Activated gamma-delta T cell treated with Interleukin-2 at 50 U/mL for 16 hours (primary cell): ENCODE measurements at places on chromosomes 16 and 17.

- DNase-seq: no peak
These were observed 278.9 kb downstream of the SEC14L1 start for GRCh38 chr17:77419547-77420094.

- DNase-seq: no peak
These were observed 110.6 kb downstream of the ZFHX3 start for GRCh38 chr16:72937360-72937759.

- peak; percentile 33 for DNase-seq
These were observed 20.4 kb upstream of the PHB1 start for GRCh38 chr17:49434821-49435670.

DNA sequence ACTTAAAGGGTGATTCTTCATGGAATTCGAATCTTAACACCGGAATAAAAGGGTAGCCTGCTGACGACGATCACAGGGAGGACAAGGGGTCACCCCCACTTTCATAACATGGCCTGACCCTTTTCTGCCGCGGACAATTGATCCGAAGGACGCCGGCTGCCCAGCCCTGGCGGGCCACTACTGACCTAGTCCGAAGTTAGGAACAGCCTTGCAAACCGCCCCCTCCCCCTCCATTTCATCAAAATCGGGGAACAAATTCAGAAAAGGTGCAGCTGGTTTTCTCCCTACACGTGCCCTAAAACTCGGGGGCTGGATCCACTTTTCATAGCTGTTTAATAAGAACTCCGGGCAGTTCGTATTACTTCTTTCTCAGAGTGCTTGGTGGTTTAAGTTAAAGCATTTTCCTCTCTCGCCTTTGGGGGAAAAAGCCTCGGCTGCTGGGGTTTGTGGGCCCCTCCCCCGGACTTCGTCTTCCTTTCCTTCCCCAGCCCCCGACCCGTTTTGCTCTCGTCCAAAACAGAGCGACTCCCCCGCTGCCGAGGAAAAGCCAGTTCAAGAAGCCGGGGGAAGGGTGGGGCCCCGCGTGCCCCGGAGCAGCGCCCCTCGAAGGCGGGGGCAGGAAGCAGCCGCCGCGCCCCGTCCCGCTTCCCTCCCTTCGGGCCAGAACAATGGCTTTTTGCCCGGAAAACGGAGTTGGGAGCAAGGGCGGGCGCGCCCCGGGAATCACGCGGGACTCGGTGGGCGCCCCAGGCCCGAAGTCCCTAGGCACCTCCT is 641 bp upstream of the CBX2 start:
- no peak for DNase-seq

- no peak for DNase-seq
These were observed 82.6 kb downstream of the CACNG1 start for GRCh38 chr17:67126983-67127382.

DNA sequence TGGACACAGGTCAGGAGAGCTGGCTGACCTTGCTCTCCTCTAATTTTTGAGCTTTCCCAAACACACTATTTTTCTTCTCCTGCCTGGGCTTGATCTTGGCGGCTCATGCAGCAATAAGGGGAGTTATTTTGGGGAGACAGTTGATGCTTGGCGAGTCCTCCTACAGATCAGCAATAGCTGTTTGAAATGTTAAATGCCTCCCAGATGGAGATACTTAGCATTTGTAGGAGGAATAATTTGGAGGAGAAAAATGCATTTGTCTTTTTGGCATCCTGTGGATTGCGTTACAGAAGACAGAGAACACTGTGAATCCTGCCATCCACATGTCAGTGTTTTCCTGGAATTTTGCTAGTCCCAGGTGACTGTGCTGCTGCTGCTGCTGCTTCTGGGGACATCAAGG is 328.0 kb upstream of the XYLT1 start:
- no peak for DNase-seq

DNA sequence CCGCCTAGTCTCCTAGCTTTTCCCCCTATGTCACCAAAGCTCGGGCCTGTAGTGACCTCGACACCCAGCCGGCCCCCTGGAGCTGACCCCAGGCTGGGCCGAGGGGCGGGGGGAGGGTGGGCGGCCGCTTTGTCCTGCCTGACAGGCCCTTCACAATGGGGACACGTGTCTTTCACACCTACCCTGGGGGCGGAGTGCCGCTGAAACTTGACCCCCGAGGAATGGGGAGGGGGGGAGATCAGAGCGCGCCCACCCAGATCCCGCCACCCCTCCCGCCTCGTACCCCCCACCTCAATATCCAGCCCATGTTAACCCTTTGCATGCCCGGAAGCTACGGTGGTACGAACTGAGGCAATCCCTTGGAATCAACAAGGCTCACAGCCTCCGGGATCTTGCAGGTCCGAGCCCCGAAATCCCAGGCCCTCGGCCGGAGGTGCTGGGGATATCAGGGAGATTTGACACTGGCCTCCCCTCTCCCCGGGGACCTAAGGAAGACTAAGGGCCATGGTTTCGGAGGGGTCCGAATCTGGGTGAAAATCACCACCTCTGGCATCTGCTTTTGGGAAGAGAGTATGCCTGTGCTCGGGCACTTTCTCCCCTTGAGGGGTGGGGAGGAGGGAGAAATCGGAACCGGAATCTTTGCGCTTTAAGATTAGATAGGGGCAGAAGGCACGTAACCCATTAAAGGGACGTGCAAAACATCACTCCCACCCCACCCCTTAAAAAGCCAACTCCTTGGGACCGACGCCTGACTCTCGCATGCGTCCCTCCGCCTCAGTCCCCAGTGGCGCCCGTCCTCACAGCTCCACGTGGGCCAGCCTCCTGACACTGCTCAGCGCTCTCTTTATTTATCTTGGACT is 2.6 kb downstream of the NOG start:
- no peak for DNase-seq

GRCh38 chr17:35293151-35293847 is 50.4 kb downstream of the SLFN5 start:
- DNase-seq: no peak

DNA sequence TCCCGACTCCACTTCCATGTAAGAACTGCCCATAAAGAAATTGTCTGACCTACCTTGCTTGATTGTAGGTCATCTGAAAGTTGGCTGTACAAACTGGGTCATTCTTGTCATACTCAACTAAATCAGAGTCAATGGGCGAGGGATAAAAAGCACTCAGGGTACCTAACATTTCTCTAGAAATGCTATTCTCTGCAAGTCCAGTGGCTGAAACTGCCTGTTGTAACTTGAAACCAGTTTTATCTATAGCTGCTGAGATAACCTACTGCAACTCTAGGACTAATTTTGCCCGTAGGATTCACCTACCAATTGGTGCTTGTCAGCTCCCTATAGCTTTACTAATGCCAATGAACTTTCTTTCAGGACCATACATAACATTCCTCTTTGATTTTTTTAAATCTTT is 100.1 kb upstream of the GRIN2A start:
- no peak for DNase-seq

- DNase-seq: no peak
These were observed 449.2 kb downstream of the CDH13 start for GRCh38 chr16:83075956-83076355.

DNA sequence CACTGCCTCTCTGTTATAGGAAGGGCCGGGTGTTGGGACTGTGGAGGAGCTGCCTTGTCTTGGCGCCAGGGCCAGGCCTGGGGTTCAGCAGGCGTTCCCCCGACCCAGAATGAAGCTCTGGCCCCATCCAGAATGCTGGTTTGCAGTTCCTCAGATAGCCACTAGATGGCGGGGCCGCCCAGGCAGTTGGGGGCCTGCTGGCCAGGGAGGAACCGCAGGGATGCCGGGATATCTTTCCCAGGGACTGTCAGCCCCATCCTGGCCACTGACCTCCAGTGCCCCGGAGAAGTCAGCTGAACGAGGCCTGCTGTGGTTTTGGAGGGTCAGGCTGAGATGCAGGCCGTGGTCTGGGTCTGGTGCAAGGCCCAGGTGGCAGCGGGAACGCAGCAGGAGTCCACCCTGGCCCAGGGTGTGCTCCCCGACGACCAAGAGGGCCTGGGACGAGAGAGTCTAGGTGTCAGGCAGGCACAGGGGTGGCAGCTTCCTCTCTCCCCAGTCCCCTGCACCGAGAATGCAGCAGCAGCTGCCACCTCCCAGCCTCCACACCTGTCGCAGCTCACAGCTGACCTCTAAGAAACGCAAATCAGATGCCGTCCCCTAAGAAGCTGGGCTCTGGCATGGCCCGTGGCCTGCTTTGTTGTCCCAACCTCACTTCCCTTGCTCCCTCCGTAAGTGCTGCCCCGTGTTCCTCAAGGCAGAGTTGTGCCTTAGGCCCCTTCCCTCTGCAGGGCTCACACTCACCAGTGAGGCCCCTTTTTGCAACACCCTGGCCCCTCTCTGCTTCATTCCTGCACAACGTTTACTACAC is 51.2 kb downstream of the RMI2 start:
- peak; percentile 65 for DNase-seq

GRCh38 chr16:70634861-70635260 is 11.5 kb upstream of the IL34 start:
- DNase-seq: no peak

GRCh38 chr17:61015966-61016365 is 338.3 kb downstream of the BCAS3 start:
- no peak for DNase-seq

DNA sequence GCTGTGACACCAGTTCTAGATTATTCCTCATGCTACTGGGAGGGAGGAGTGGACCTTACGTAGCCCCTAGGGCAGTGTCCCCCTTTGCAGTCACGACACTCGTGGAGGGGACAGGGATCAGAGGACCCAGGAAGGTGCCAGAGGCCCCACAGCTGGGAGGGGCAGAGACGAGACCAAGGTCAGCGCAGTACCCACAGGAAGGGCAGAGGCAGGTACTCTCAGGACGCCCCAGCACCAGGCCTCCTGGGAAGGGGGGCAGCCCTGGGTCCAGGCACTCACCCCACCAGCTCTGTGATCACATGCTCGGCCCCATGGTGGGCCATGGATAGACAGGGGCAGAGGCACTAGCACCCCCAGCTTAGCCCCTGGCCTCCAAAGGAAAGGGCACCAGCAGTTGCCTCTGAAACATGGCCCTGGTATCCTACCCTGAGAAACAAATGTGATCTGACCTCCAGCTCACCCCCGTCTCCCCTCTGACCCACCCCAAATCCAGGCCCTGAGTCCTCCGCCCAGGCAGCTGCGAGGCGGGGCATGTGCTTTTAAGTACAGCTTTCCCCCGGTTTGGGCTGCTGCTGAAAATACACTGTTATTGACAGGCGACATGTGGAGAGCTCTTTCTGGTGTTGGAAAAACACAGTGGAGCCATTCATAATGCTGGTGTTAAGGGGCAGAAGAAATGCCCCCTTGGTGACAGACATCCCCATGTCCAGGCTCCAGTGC is 361.9 kb downstream of the C16orf95 start:
- no peak for DNase-seq

DNA sequence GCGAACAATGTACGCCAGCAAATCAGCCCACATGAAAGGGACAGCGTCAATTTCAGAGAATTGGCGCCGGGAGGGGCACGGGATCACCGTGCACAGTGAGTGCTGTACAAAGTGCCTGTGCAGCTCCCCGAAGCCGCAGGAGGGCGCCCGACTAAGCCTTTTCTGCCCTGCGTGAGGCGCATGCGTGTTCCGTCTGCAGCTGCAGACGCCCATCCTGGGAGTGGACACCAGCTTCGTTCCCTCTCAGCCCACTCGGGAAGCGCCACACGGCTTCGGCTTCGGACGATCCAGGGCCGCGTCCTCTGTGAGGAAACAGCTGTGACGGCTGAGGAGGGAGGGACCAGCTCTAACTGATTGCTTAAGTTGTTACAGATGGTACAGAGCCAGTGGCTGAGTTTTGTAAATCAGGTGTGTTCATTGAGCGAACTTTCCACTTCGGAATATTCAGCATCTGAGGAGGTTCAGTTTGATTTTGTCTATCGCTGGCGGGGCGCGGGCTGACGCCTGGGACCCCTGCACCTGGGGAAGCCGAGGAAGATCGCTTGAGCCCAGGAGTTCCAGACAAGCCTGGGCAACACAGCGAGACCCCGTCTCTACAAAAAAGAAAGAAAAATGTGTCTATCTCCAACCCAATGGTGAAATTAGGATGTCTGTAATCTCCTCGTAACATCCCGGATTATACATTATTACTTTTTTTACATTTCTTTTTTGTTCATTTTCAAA is 15.4 kb upstream of the ZNF287 start:
- DNase-seq: peak; percentile 91

DNA sequence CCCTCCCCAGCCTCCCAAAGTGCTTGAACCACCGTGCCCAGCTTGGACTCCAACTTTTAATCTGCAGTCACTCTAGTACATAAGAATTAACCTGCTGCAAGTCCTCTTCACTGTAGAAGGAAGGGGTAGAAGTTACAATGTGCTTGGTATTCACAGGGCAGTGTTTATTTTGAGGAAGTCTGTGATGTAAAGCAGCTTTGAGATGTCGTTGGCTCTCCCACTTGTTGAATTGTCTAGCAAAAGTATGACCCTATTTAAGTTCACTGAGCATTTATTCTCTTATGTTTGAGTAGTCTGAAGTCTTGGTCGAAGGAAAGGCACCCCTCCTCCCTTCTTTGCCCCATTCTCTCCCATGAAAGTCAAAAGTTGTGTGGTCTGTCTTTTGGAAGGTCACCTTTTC is 28.2 kb downstream of the SF3B3 start:
- DNase-seq: no peak

- DNase-seq: no peak
These were observed 46.3 kb downstream of the RMI2 start for GRCh38 chr16:11391576-11391975.

- no peak for DNase-seq
These were observed 6.9 kb downstream of the RGS9 start for GRCh38 chr17:65143889-65144604.

- peak; percentile 38 for DNase-seq
These were observed 44.0 kb downstream of the ANKRD11 start for GRCh38 chr16:89446136-89446974.

DNA sequence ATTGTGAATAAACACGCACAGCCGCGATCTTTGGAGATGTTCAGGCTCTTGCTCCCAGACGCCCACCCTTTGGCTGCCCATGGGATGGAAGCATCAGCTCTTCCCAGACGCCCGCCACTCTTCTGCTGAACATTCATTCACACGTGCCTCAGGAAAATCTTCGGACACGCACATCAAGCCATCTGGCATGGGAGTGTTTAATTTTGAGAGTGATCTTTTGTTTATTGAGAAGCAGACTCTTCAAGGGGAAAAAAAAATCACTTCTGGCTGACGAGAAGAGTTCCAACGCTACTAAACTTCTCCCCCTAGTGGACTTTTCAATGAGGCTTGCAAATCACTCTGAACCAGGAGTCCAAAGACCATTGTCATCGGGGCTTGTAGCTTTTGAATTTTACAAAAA is 62.0 kb upstream of the NUDT7 start:
- DNase-seq: no peak

- DNase-seq: no peak
These were observed 282.5 kb downstream of the SNX29 start for GRCh38 chr16:12258861-12259645.
